Activated CD4-positive, alpha-beta T cell treated with anti-CD3 and anti-CD28 coated beads, Interleukin-2, amount 10 ng/mL, durations not matched to agents 7 days and 5 days (primary cell): ENCODE measurements at places on chromosomes 11 and 22.

DNA sequence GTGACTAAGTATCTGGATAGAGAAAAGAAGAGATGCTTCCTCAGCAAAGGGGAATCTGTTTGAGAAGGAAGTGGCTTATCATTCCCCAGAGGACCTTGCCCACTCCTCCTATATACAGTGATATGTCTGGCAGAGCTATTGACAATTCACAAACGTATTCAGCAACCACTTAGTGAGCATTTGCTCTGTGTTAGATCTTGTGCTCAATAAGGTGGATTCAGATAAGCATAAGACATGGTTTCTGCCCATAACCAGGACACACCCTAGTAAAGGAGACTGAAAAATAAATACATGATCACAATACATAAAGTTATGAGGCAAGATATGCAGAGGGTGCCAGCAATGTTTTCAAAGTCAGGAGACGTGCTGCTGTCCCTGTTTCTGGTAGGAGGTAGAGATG lies 1.4 kb downstream of the TMEM9B start:
- no peak for DNase-seq
- peaks cover 7% of the 10 kb centered on the region for H3K36me3 ChIP-seq
- peak overlapping the region; percentile 97 for H3K27ac ChIP-seq
- peak overlapping the region; percentile 97 for H3K4me3 ChIP-seq
- H3K4me1 ChIP-seq = peaks cover 34% of the 10 kb centered on the region

DNA sequence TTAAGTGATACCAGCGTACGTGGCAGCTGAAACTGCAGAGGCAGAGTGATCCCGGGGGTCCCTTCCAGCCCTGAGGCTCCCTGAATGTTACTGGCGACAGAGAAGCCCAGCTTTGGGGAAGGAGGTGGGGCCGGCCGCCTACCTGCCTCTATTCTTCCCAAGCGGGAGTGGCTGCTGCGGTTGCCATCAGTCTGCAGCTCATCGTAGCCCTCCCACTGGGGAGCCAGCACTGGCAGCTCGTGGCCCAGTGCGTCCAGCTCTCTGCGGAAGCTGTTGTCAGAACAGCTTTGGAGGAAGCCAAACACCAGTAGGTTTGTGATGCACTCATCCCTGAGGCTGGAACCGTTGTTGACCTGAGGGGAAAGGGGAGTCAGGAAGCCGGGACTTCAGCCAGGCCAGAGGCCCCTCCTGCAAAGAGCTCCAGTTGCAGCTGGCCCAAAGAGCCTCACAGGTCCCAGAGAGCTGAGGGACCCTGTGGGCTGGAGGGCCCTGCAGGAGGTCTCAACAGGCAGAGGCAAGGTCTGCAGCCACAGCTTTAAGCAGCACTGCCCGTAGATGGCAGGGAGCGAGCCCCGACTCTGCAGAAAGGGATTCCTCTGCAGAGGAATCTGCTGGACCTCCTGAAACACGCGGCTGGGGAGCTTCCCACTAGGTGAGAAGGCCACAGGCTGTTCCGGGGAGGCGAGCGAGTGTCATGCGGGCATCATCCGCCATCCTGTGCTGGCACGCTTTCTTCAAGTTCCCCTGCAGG lies 30.4 kb downstream of the BID start:
- no peaks in the 10 kb centered on the region for H3K27me3 ChIP-seq
- no peaks in the 10 kb centered on the region for H3K36me3 ChIP-seq
- H3K27ac ChIP-seq = no peak overlapping the region
- peaks cover 6% of the 10 kb centered on the region for H3K4me1 ChIP-seq

DNA sequence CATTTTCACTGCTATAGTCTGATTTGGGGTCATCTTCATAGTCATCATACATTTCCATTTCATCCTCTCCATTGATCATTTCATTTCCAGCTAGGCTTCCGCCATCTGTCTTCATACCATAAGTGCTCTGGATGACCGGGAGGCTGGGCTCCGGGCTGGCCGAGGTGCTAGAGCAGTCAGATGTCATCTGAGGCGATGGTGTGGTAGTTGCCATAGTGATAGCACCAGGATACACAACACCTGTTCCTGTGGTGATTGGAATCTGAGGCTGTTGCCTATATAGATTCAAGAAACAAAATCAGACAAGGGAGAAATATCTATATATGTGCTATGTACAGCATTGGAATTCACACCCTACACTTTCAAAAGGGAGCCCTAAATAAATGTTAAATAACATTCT lies 383.5 kb downstream of the SOX6 start:
- H3K27me3 ChIP-seq = no peaks in the 10 kb centered on the region
- no peak overlapping the region for H3K4me3 ChIP-seq
- no peaks in the 10 kb centered on the region for H3K4me1 ChIP-seq
- no peaks in the 10 kb centered on the region for H3K36me3 ChIP-seq
- no peak overlapping the region for H3K27ac ChIP-seq
- DNase-seq = no peak

DNA sequence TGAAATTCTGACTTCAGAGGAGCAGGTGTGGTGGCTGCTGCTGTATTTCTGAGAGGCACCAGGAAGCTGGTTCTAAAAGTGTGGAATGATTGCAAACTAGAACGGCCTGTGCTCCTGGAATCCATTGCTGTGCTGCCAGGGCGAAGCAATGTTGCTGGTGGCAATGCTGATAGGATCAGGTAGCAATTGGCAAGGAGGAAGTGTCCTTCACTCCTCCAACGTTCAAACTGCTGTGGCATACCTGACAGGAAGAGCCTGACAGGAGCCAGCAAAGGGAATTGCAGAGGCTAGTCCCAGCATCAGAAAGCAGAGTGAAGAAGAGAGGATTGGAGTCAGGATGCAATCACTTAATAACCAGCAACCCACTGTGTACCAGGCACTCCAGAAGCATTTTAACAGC lies 118.2 kb downstream of the FAR1 start:
- no peak for DNase-seq
- no peaks in the 10 kb centered on the region for H3K4me1 ChIP-seq
- no peaks in the 10 kb centered on the region for H3K36me3 ChIP-seq
- no peak overlapping the region for H3K27ac ChIP-seq

DNA sequence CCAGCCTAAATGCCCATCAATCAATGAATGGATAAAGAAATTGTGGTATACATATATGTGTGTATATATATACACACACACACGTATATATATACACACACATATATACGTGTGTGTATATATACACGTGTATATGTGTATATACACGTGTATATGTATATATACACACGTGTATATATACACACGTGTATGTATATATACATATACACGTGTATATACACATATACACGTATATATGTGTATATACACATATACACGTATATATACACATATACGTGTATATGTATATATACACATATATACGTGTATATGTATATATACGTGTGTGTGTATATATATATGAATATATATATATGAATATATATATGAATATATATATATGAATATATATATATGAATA lies 54.1 kb downstream of the C2CD3 start:
- no peak overlapping the region for H3K27ac ChIP-seq
- DNase-seq = no peak
- H3K4me3 ChIP-seq = no peak overlapping the region
- H3K4me1 ChIP-seq = no peaks in the 10 kb centered on the region
- no peaks in the 10 kb centered on the region for H3K27me3 ChIP-seq
